ENCODE measurements at places on chromosomes 5 and 9. TPM values are rescaled to one million over a fixed set of nuclear protein-coding genes. Genes with fewer than 3 reads are reported as not detected.

The SLC6A7 gene
- not detected for total RNA-seq

The MARCOL gene
- total RNA-seq: not detected

DNA sequence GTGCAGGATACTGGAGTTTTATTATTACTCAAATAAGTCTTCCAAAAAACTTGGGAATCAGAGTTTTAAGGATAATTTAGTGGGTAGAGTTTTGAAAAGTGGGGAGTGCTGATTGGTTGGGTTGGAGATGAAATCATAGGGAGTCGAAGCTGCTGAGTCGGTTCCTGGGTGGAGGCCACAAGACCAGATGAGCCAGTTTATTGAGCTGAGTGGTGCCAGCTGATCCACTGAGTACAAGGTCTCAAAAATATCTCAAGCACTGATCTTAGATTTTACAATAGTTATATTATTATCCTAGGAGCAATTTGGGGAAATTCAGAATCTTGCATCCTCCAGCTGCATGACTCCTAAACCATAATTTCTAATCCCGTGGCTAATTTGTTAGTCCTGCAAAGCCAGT lies 804.9 kb upstream of the SEMA6A start:
- H3K27ac ChIP-seq: no peak overlapping the region
- H3K36me3 ChIP-seq: no peaks in the 10 kb centered on the region
- H3K4me3 ChIP-seq: no peak overlapping the region
- H3K4me1 ChIP-seq: no peaks in the 10 kb centered on the region

DNA sequence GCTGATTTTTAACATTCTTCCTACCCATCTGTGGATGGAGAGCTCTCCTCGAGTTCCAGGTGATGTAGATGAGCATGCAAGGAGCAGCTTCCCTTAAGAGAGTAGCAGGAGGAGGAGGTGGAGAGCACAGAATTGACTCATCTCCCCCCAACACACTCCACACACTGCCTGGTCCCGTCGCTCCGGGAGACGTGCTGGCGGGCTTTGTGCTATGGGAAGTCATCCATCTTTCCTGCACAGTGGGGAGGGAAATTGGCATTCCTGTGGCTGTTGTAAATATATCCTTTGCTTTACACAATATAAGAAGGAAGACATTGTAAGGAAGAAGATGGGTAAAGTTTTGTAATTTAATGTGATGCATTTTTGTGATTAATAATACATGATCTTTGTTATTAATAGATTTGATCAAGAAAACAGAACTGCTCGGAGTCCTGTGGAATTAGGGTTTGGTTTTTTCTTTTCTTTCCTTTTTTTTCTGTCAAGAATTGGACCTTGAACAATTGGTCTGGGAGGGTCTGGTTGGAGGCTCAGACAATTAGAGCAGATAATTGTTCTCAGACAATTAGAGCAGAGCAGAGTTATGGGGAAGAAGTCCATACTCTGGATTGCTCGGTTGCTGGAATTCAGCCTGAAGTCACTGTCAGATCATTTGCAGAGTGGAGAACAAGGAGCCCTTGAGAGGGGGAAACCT lies 297.8 kb downstream of the GADD45G start:
- no peak overlapping the region for H3K4me3 ChIP-seq
- H3K4me1 ChIP-seq: no peaks in the 10 kb centered on the region
- H3K36me3 ChIP-seq: no peaks in the 10 kb centered on the region
- peaks cover 10% of the 10 kb centered on the region for H3K27me3 ChIP-seq
- H3K27ac ChIP-seq: no peak overlapping the region

DNA sequence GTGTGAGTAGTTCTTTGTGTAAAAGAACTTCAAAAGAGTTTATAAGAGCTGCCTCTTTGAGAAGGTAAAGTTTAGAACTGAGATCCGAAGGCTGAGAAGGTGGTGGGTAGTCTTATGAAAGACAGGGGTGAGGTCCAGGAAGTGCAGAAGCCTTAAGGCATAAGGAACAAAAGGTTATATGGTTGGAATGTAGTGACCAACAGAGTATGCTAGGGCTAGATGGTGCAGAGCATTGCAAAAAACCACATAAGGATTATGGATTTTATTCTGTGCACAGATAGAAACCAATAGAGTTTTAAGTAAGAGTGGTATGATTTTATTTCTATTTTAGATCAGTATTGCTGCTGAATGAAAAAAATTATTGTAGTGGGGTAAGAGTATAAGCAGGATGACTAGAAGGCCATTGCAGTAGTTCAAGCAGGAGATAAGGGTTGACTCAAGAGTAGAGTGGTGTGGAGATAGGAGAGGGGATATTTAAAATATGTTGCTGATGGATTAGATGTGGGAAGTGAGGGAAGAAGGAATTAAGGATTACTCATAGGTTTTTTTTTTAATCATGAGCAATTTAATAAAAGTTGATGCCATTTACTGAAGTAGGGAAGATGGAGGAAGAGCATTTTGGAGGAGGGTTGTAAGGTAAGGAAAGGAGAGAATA lies 3.7 kb downstream of the RECK start:
- H3K36me3 ChIP-seq: no peaks in the 10 kb centered on the region
- DNase-seq: no peak
- no peaks in the 10 kb centered on the region for H3K27me3 ChIP-seq
- no peak overlapping the region for H3K4me3 ChIP-seq
- H3K4me1 ChIP-seq: peaks cover 14% of the 10 kb centered on the region

DNA sequence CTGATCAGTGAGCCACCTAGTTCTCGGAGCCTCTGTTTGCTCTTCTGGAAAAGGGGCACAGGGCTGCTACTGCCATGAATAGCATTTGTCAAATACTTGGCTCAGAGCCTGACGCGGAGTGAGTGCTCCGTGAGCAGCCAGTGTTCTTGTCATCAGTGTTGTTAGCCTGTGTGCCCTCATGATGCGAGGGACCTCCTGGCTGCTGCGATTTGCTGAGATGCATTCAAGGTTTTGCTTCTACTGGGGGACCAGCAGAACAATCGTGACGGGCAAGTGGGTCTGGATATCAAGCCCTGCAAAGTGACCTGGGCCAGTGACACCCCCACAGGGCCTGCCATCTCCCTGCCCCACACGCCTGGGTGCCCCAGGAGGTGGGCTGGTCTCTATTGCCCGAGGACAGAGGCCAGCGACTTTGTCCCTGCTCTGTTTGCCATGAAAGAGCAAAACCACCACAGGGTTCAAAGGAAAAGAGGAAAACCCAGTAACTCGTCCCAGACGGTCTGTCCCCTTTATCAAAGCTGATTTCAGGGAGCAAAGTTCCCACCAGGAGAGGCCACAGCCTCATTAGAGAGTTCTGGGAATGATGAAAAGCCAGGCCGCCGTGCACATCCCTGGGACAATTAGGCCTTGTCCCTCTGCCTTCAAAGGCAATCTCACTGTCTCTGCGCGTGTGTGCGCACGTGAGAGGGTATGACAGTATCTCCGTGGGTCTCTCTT lies 86.5 kb upstream of the LMX1B start:
- no peaks in the 10 kb centered on the region for H3K27me3 ChIP-seq
- no peak overlapping the region for H3K27ac ChIP-seq
- H3K4me3 ChIP-seq: no peak overlapping the region
- no peaks in the 10 kb centered on the region for H3K36me3 ChIP-seq

GRCh38 chr9:22118810-22119521 lies 109.9 kb upstream of the CDKN2B start:
- H3K4me3 ChIP-seq: no peak overlapping the region
- H3K36me3 ChIP-seq: no peaks in the 10 kb centered on the region
- no peak overlapping the region for H3K27ac ChIP-seq
- no peaks in the 10 kb centered on the region for H3K4me1 ChIP-seq

DNA sequence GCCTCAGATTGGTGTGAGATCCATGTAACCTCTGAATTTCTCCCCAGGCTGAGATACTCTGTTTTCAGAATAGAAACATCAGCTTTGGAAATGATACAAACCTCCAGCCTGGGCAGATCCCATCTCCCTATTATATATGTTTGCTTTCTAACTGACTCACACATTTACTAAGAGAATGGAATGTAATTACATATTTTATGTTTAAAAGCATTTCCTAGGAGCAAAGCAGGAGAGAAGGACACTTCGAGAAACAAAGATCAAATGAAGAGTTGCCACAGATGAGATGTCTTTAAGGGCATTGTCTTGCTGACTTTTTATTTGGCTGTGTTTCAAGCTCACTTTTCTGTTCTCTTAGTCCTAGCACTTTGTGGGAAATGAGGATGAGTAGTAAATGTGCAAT lies 96.3 kb downstream of the CDH18 start:
- H3K36me3 ChIP-seq: no peaks in the 10 kb centered on the region
- no peak overlapping the region for H3K4me3 ChIP-seq
